ENCODE measurements at places on chromosomes 12 and 14. TPM values are rescaled to one million over a fixed set of nuclear protein-coding genes. Genes with fewer than 3 reads are reported as not detected.

Gene KRT78
- total RNA-seq = not detected

GRCh38 chr12:29163146-29163545 lies 14.1 kb downstream of the FAR2 start:
- H3K4me3 ChIP-seq = no peak overlapping the region
- no peak for DNase-seq
- H3K36me3 ChIP-seq = peaks cover 9% of the 10 kb centered on the region
- H3K27ac ChIP-seq = peak overlapping the region; percentile 21

DNA sequence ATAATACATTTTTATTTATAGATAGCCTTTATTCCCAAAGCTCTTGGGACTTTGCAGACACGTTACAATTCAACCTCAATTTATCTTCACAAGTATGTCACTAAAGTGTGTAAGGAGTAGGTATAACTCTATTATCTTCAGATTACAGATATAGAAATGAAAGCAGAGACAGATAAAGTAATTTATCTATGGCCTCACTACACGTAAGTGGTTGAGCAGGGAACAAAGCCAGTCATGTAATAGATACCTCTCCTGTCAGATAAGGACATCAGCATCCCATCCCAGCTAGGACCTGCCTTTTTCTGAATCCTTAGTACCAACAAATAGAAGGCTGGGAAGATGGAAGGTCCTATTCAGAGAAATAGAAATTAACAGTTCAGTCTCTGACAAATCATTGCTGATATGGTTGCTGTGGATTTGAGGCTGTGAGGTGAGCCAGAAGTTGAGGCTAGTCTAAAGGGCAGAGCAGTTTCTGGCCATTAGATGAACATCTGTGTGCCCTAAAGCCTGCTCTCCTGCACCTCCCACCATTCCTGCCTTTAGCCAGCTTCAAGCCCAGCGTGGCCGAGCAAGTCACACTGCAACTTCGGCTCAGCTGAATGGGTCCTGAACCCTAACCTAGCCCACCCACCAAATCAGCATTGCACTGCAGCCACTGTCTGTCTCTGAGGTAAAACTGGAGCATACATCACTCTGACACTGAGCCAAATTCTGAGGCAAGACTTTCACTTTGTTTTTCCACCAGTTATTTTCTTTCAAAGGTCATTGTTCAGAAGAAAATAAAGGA lies 71.1 kb upstream of the PLEKHA5 start:
- no peaks in the 10 kb centered on the region for H3K27me3 ChIP-seq
- H3K4me3 ChIP-seq = no peak overlapping the region
- H3K4me1 ChIP-seq = peaks cover 7% of the 10 kb centered on the region
- DNase-seq = no peak
- no peaks in the 10 kb centered on the region for H3K36me3 ChIP-seq

Gene KCNA5
- total RNA-seq = 1.2 TPM
